ENCODE measurements at places on chromosomes 5 and 9.

DNA sequence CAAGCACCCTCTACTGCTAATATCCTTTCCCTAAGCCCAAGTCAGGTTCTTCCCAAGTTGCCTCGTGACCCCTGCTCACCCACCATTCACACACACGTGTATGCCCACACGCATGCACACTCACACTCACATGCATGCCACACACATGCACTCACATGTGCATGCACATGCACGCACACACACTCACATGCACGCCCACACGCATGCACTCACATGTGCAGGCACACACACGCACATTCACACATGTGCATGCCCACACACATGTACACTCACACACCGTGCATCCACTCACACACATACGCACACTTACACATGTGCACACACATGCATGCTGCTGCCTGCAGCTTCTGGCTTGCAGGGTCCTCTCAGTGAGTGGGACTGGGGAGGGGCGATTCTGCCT, 62.9 kb upstream of the STXBP1 start:
- DNase-seq: no peak

DNA sequence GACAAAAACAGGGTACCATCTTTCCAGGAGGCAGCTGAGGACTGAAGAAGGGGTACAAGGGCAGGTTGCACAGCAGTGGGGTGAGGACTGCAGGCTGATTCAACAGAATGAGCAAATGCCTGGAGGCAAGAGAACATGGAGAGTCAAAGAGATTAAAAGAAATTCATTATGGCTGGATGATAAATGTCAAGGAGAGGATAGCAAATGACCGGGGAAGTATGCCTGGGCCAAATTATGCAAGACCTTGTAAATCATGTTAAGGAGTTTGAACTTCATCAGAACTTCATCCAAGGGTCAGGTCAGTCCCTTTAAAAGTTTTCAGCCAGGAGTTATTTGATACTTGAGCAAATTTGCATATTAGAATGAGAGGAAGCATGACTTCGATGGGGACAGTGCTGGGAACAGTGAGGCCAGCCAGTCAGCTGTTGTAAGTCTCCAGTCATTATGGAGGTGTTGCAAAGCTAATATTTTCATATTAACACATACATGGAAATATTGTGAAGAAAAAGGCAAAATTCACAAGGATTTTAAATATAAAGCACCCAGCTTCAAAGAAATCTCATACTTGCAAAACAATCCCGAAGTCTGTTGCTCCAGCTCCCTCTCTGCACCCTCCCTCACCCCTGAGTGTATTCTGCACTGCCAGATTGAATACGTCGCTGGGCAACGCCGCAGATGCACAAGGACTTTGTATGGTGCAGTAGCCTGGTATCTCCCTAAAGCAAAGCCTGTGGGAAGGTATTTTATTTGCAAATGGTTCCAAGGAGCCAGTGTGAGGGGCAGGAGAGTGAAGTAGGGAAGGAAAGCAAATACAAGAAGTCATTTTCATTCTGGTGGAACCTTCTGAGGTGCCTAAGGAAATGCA, 509.8 kb upstream of the TLE4 start:
- no peak for DNase-seq

DNA sequence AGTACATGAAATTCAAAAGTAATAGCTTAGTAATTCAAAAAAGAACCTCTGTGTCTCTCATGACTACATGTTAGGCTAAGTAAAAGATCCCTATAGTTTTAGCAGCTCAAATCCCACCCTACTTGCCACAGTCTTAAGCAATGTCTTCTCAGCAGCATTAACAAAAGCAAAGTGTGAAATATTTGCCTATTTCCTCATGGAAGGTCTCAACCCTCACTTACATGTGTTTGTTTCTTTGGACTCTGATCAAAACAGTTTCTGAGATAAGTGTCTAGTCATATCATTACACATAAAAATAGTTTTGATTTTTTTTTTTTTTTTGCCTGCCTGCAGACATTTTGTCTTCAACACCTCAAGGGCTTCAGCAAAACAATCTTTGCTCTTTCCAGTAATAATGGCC, 310.5 kb downstream of the CETN3 start:
- DNase-seq: no peak

DNA sequence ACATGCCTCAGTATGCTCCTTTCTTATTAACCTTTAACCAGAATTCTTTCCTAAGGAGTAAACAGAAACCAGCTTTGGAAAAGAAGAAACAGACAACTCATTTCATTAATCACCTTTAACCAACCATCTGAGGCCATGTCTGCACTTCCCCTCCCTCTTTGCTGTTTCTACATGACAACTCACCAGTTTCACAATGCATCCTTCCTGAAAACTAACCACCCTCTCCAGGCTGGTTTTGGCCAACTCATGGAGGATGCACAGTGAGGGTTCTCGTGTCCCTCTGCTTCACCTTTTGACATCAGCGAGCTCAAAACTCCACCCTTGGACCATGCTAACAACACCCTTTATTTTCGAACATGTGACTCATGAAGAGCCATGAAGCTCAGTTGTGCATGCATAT, 244.1 kb downstream of the ELAVL2 start:
- no peak for DNase-seq

DNA sequence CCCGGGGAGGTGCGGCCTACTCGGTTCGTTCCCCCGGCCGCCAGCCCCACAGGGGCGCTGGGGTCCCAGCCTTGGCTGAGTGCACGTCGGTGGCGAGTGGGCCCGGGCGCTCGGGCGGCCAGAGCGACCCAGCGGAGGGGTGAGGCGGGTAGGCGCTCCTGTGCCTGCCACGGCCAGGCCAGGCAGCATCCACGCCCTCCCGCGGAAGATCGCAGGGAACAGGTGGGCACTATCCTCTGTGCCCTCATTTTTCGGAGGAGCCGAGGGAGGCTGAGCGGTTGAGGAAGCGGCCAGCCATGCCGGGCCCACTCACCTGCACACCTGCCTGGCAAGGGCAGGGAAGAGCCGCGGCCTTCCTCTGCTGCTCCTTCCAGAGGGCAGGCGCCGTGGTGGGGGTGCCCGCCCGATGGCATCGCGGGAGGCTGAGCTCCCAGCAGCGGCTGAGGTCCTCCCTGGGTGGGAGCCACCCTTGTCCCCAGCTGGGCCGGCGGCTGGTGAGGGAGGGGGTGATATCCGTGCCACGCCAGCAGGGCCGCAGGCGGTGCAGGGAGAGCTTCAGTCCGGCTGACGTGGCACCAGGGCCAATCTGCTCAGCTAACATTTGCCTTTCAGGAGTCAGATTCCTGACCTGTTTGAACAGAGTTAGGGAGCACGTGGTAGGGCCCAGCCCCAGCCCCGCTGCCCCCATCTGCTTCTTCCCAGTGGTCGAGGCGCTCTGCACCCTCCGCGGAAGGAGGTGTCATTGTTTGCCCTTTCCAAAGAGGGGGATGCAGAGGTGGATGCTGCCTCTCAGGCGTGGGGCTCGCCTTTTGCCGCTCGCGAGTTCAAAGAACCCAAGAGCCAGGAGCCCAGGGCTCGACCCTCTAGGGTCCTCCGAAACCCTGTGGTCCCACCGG, 1.6 kb upstream of the SEC16A start:
- DNase-seq: no peak

GRCh38 chr9:113787871-113788270, 88.2 kb upstream of the ZNF618 start:
- no peak for DNase-seq

GRCh38 chr9:5492965-5493678, 17.2 kb upstream of the PDCD1LG2 start:
- DNase-seq: no peak

DNA sequence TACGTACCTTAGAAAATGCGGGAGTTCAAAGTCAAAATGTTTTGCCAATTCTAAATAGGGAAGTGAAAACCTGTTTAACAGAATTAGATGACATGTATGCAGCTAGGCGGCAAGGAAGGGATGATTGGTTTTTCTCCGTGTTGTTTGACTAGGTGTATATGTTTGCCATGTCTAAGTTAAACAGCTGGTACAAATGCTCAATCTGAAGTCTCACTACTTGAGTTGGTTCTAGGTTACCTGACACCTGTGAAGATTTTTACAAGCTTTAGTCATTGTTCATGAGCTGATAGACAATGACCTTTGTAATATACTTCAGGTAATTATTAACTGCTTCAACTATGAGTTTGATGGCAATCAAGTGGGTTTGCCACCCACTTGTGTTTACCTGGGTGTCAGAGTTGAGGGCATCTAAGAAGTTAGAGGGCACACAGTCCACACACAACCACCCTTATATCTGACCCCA, 74.3 kb downstream of the SLC44A1 start:
- no peak for DNase-seq

DNA sequence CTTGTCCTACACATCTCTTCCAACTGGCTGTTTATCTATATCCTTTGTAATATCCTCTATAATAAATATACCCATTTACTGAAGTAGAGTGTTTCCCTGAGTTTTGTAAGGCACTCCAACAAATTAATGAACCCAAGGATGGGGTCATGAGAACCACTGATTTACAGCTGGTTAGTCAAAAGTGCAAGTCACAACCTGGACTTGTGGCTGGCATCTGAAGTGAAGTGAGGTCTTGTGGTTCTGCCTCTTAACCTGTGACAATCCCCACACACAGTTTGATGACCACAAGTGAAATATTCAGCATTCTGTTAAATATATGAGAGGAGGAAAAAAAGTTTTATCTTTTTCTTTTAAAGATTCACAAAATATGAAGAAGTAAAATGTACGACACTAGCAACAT, 126.1 kb downstream of the NR2F1-AS1 start:
- no peak for DNase-seq

- no peak for DNase-seq
Observed at GRCh38 chr5:72692651-72693442, 123.6 kb upstream of the TNPO1 start.

DNA sequence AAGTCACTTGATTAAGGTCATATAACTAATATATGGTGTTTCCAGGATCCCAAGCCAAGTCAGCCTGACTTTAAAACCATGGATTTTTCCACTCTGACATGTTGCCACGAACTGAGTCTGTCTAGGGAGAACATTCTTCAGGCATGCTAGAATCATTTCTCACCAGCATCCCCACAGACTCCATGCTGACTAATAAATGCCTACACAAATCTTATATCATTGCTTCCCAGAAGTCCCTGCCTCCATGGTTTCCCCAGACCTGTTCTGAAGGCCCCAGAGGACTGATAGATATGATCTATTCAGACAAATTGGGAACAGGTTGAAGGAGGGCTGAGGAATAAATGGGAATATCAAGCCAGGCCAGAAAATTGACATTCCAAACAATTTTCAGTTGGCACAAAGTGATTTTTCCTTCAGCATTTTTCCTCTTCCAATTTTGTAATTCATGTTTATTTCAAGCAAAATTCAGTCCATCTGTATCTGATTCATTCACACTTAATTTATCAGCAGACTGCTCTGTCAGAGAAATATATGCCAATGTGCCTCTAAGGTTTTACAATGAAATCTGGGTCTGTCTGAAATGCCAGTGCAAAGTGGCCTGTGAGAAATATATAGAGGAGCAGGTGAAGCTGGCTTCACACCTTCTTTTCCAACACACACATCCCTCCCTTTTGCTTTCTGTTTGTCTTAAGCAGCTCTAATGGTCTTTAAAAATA, 413.6 kb upstream of the TNC start:
- no peak for DNase-seq

DNA sequence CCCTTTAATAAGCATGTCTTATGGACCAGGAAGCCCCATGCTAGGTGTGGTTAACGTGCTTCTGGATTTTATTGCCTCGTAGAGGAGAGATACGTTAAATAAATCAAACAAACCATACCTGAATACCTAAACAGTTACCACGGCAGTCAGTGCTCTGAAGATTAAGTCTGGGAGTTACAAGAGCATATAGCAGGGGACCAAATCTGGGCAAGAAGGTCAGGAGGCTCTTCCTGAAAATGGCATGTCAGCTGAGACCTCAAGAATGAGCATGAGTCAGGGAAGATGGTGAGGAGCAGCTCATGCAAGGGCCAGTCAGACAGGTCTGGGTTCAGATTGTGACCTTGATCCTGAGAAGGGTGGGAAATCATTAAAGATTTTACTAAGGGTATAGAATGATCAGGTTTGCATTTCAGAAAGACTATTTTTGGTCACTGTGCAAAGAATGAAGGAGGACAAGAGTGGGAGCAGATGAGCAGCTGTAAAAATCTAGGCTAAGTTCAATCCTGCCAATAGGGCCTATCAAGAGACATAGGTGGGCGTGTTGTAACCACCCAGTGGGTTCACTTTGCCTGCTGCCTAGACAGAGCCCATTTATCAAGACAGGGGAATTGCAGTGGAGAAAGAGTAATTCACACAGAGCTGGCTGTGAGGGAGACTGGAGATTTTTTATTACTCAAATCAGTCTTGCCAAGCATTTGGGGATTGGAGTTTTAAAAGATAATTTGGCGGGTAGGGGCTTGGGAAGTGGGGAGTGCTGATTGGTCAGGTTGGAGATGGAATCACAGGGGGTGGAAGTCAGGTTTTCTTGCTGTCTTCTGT, 4.8 kb upstream of the ZNF366 start:
- DNase-seq: no peak

GRCh38 chr5:68464424-68464823, 248.9 kb downstream of the PIK3R1 start:
- peak; percentile 29 for DNase-seq

DNA sequence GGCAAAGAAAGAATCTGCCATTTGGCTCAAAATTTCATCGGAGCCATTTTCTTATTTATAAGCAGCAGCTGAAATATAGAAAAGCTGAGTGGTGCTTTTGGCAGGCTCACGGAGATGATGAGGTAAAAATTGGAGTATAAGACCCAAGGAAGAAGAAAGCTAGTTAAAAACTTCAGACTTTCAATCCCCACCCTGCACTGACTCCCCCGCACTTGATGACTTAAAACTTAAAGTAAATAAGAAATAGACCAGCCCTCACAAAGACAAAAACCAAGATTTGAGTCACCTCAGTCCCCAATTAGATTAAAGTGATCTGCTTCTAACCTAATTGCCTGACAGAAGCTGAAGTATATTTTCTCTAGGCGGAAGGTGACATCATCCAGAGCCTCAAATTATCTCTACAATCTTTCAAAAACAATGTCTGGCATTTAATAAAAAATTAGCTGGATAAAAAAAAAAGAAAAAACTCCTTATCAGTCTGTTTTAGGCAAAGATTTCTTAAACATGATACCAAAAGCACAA, 124.0 kb upstream of the PJA2 start:
- DNase-seq: no peak

GRCh38 chr9:69131682-69132081, 42.4 kb upstream of the TJP2 start:
- DNase-seq: no peak

DNA sequence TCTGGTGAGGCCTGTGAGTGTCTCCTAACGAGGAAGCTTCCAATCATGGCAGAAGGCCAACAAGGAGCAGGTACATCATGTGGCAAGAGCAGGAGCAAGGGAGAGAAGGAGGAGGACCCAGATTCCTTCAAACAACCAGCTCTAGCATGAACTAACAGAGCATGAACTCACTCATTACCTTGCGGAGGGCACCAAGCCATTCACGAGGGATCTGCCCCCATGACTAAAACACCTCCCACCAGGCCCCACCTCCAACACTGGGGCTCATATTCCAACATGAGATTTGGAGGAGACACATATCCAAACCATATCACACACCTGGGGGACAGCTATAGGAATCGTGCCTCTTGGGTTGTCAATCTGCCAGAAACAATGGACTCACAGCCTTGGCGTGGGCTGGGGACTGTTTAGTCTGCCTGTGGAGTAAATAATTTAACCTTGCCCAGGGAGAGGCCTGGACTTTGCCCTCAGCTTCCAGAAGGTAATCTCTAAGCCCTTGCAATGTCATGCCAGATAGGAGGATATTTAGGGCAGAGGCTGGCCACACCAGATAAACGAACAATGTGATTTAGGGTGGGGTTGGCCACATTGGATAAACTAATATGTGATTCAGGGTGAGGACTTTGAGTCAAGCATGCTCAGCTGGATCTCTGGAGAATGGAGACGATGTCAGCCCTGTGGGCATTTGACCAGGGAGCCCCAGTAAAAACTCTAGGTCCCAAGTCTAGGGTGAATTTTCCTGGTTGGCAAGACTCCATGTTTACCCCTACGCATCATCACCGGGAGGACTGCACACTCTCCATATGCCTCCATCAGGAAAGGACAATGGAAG, 13.6 kb upstream of the VDAC1 start:
- no peak for DNase-seq

Data from DND-41 (cell line).